ENCODE measurements at places on chromosomes 6 and 20.

- DNase-seq, result no peak
These were observed 211.5 kb downstream of the TMEM200A start for GRCh38 chr6:130577178-130577919.

DNA sequence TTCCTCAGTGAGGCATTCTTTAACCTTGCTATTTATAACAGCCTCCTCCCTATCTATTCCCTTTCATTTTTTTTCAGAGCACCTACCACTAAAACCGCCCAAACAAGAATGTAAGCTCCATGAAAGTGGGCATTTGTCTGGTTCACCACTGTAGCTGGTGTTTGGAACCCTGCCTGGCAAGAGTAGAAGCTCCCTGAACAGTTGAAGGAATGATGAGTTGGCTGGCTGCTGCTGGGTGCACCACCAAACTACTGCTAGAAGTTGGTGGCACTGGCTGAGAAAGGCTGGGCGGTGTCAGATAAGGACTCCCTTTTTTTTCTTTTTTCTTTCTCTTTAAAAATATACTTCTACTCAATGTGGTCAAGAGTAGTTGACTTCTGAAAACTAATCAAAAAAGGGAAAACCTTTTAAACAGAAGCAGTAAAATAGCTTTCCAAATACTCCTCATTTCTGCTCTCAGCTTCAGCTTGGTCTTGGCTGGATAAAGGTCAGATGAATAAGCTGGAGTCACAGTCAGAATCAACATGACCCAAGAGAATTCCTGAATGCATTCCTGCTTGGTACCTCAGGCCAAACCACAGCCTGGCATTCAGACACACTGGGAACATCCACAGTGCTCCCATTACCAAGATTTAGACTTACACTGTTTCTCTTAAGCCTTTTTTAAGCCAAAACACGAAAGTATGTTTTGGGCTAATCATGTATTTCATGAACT, 38.0 kb downstream of the RTN4IP1 start:
- peak; percentile 92 for DNase-seq

DNA sequence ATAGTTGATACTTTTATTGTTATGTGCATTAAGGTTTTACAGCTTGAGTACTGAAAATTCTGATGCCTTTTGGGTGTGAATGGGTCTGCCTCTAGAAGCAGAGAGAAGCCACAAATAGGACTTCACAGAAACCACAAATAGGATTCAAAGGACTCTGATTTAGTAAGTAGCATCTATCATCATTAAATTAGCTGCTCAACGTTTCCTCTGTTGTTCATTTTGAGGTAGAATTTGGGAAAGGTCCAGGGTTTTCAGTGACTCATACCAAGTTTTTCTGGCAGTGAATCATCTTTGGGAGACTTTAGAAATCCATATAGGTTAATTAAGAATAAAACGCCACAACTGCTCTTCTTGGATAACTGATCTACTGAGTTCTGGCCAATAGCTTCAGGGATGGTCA, 105.1 kb downstream of the PHF3 start:
- DNase-seq, result peak; percentile 70

GRCh38 chr6:20554326-20554725, 20.1 kb downstream of the CDKAL1 start:
- DNase-seq, result no peak

GRCh38 chr6:150410906-150411305, 42.1 kb downstream of the IYD start:
- DNase-seq, result peak; percentile 26

DNA sequence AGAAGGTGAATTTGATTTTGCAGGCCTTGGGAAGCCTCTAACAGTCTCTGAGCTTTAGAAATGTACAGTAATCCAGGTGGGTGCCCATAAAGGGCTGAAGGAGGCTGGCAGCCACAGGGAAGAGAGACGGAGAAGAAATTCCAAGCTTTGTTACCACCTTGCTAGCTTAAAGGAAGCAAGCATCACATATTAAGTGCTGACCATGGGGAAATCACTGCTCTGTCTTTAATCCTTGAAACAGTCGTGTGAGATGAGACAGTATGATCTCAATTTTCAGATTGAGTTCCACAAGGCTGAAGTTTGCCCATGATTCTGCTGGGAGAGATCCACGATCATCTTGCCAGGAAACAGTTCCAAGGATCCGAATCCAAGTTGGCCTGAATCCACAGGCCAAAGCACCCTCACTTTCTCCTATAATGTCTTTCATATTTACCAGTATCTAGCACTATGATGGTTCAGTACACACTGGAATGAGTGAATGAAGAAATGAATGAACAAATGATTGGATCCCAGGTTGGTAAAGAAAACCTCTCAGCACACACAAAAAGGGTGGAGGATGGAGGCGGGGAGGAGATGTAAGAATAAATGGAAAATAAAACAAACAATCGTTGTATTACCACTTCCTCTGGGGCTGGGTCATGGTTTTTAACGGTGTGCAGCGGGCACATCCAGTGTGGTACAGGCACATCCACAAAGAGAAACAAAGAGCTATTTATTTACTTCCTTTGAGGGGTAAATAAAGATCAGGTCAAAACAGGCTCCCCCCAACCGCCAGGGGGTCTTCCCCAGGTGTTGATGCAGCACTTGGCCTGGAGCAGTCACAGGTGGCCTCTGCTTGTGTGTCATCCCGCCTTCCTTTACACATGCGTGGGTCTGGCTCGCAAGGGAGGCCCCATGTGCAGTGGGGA, 28.2 kb upstream of the TAF8 start:
- DNase-seq, result no peak

DNA sequence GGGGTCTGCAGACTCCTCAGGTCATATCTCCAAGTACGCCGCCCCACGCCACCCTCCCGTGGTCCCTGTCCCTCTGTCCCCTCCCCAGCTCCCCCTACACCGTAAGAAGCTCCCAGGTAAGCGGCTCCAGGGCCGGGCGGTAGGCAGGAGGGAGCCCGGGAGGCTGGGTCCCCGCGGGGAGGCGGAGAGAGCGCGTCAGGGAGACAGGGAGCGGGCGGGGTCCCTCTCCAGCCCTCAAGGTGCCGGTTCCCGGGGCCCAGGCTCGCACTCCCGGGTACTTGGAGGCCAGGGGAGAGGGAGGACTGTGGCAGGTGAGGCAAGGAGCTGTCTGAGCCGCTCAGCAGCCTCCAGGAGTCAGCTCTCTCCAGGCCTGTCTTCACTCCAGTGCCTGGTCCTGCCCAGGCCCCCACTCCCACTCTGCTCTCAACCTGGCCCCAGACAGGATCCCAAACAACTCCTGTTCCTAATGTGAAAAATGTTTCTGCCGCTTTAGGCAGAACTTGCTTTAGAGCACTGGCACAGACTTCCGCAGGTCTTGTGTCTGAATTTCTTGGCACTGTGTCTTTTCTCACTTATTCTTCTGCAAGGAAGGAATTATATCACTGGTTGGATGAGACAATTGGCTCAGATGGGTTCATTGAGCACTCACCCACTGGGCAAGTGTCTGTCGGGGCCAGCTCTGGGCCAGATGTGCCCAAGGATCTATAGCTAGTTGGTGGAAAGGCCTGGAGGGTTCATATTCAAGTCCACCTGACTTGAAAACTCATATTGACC, 36.6 kb downstream of the HLA-G start:
- DNase-seq, result no peak

GRCh38 chr20:2032168-2032567, 38.3 kb upstream of the PDYN start:
- peak; percentile 67 for DNase-seq

DNA sequence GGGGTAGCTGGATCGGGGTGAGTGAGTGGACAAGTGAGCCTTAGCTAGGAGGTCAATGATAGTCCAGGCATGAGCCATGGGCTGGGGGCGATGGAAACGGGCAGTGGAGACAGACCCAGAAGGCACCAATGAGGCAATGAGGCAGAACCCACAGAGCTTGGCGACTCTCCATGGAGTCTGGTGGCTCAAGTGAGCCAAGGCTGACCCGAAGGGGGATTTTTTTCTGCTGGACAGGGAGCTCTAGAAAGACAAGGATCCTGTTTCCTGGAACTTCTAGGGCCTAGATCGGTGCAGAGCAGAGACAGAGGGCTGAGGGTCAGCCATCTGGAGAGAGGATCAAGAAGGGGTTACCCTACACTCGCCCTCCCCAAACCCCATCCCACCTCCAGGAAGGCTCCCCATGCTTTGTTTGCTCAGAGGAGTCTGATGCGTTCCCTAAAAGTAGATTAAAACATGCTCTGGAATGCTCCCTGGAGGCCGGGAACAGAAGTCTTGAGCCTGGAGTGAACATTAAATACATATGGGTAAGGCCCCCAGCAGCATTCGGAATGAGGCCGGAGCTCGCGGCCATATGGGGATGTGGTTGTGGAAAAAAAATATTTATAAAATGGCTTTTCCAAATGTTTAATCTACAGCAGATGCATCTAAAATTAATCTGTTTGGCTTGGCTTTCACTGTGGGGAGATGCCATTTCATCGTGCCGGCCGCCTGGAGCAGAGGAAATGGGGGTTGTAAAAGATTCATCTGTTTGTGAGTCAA, 237.8 kb upstream of the PMEPA1 start:
- DNase-seq, result peak; percentile 77

DNA sequence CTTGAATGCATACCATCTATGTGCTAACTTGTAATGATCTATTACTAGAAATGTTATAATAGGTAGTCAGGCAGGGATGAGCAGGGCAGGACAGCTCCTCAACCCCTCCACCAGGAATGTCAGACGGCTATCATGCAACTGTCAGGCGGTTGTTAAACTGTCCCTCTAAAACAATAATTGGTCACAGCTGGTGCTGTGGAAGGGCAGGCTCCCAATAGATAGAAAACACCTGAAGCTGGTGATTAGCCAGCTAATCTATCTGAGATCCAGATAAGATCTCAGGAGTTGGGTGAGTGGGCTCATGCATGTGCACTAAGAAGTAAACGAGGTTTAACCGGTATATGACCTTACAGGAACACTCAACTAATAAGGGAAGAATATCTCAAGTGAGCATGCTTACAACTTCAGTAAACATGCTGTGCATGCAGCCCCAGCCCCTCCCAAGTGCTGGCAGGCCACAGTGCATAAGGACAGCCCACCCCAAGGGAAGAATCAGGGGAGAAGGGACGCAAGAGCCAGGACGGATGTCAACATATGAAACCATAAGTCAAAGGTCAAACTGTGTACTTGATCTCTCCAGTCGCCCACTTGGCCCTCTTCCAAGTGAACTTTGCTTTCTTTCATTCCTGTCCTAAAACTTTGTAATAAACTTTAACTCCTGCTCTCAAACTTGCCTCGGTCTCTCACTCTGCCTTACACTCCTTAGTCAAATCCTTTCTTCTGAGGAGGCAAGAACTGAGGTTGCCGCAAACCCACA, 566.2 kb upstream of the NRSN1 start:
- no peak for DNase-seq

All from EL (cell line).